Aorta (tissue), 5 donors: ENCODE measurements at places on chromosomes 5 and 9. TPM values are rescaled to one million over a fixed set of nuclear protein-coding genes. Genes with fewer than 3 reads are reported as not detected.

GRCh38 chr5:5017827-5018577, 122.1 kb upstream of the ADAMTS16 start:
- no peak for DNase-seq
- no peak overlapping the region for H3K27ac ChIP-seq
- H3K4me1 ChIP-seq: no peaks in the 10 kb centered on the region
- H3K27me3 ChIP-seq: no peaks in the 10 kb centered on the region
- H3K36me3 ChIP-seq: no peaks in the 10 kb centered on the region

GRCh38 chr5:13957032-13957645, 12.7 kb upstream of the DNAH5 start:
- DNase-seq: no peak
- no peak overlapping the region for H3K27ac ChIP-seq
- no peaks in the 10 kb centered on the region for H3K27me3 ChIP-seq

- H3K27ac ChIP-seq: no peak overlapping the region
- H3K36me3 ChIP-seq: no peaks in the 10 kb centered on the region
- no peak for DNase-seq
Observed at GRCh38 chr5:118551716-118552115, 436.6 kb downstream of the DTWD2 start.

DNA sequence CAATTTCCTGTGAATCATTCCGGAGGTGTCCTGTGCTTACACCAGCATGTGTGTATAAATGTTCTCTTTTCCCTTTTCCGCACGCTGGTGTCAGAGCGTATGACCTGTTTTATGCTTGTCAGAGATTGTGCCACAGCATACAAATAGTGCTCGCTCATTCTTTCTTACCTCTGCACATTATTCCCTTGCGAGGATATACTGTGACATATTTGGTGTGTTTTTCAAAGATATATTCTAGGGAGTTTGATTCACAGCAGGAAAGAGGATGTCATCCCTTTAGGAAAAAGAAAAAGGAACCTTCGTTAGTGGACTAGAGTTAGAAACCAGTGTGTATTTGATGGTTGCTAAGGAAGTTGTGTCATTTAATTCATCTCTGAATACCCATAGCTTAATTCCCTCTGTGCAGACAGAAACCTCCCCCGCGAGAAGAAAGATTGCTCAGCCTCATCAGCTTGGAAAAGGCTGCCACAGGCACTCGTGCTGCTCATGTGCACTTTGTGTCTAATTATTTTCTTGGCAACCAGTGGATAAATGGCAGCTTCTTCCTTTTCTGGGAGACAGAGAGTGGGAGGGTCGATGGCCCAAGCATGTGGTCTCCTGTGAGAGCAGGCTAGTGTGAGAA, 14.7 kb upstream of the CCIN start:
- DNase-seq: no peak
- H3K36me3 ChIP-seq: no peaks in the 10 kb centered on the region
- no peaks in the 10 kb centered on the region for H3K27me3 ChIP-seq
- no peaks in the 10 kb centered on the region for H3K4me1 ChIP-seq

- H3K4me1 ChIP-seq: no peaks in the 10 kb centered on the region
- H3K36me3 ChIP-seq: no peaks in the 10 kb centered on the region
- no peak overlapping the region for H3K4me3 ChIP-seq
- no peak overlapping the region for H3K27ac ChIP-seq
- no peaks in the 10 kb centered on the region for H3K27me3 ChIP-seq
Observed at GRCh38 chr5:108232805-108233204, 149.1 kb downstream of the FBXL17 start.

- peaks cover 2% of the 10 kb centered on the region for H3K4me1 ChIP-seq
- peak overlapping the region; percentile 52 for H3K4me3 ChIP-seq
- H3K27me3 ChIP-seq: no peaks in the 10 kb centered on the region
- H3K27ac ChIP-seq: no peak overlapping the region
- DNase-seq: peak; percentile 83
Observed at GRCh38 chr5:141326088-141326854, 4.0 kb upstream of the PCDHGA1 start.

The FGF1 gene
- 24.4 TPM for total RNA-seq

The SFXN1 gene
- total RNA-seq: 26.9 TPM

The CANX gene
- 514 TPM for total RNA-seq

DNA sequence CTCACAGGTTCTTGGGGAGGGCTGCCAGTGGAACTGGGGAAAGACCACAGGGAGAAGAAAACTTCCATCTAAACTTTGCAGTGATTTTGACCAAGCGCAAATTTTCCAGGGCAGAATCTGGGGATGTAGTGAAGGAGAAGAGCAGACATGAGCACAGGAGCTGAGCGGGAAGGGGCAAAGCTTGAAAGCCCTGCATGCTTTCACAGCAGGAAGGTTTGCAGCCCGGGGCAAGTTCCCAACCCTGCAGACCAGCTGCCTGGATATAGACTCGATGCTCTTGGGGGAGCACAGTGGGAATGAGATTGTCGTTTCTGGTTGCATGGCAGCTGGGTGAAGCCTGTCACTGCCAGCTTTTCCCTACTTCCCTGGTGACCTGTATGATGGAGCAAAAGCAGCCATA, 276.8 kb upstream of the RORB start:
- no peaks in the 10 kb centered on the region for H3K4me1 ChIP-seq
- H3K36me3 ChIP-seq: no peaks in the 10 kb centered on the region
- H3K4me3 ChIP-seq: no peak overlapping the region

GRCh38 chr9:86242071-86242470, 17.4 kb downstream of the C9orf153 start:
- no peak overlapping the region for H3K27ac ChIP-seq
- no peaks in the 10 kb centered on the region for H3K27me3 ChIP-seq
- no peak for DNase-seq
- H3K4me1 ChIP-seq: no peaks in the 10 kb centered on the region

GRCh38 chr5:108409786-108410185, 27.9 kb upstream of the FBXL17 start:
- H3K27me3 ChIP-seq: no peaks in the 10 kb centered on the region
- no peaks in the 10 kb centered on the region for H3K4me1 ChIP-seq
- H3K36me3 ChIP-seq: no peaks in the 10 kb centered on the region
- no peak overlapping the region for H3K27ac ChIP-seq

- no peak overlapping the region for H3K27ac ChIP-seq
- no peaks in the 10 kb centered on the region for H3K36me3 ChIP-seq
- no peak overlapping the region for H3K4me3 ChIP-seq
Observed at GRCh38 chr5:7000310-7000709, 287.1 kb downstream of the TENT4A start.

- no peak overlapping the region for H3K27ac ChIP-seq
- DNase-seq: no peak
- H3K36me3 ChIP-seq: no peaks in the 10 kb centered on the region
- H3K4me3 ChIP-seq: no peak overlapping the region
- H3K4me1 ChIP-seq: no peaks in the 10 kb centered on the region
- H3K27me3 ChIP-seq: no peaks in the 10 kb centered on the region
Observed at GRCh38 chr5:82050955-82051354, 79.1 kb downstream of the ATG10 start.

DNA sequence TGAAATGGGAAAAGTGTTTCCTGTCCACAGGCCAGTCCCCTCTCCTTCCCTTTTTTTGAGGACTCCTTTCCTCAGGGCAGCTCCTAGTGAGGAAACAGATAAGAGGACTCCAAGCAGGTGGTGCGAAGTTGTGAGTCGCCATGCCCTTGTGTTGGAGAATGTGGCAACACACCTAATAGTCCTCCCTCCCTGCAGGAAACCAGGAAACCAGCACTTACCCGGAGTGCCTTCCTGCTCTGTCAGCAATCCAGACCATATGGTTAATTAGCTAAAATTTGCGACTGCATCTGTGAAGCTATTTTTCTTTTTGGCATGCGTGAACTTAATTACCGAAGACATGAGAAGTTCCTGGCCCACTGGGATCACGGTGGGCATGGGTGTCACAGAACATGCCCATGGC, 69.9 kb downstream of the TRIM32 start:
- DNase-seq: no peak
- H3K36me3 ChIP-seq: no peaks in the 10 kb centered on the region
- H3K27me3 ChIP-seq: no peaks in the 10 kb centered on the region

The SPATA9 gene
- total RNA-seq: 0.45 TPM

- no peak overlapping the region for H3K27ac ChIP-seq
- no peak for DNase-seq
- no peaks in the 10 kb centered on the region for H3K4me1 ChIP-seq
- no peaks in the 10 kb centered on the region for H3K27me3 ChIP-seq
- peaks cover 1% of the 10 kb centered on the region for H3K36me3 ChIP-seq
Observed at GRCh38 chr9:129101279-129101678, 9.3 kb downstream of the CRAT start.

The TRIP13 gene
- 0.84 TPM for total RNA-seq

DNA sequence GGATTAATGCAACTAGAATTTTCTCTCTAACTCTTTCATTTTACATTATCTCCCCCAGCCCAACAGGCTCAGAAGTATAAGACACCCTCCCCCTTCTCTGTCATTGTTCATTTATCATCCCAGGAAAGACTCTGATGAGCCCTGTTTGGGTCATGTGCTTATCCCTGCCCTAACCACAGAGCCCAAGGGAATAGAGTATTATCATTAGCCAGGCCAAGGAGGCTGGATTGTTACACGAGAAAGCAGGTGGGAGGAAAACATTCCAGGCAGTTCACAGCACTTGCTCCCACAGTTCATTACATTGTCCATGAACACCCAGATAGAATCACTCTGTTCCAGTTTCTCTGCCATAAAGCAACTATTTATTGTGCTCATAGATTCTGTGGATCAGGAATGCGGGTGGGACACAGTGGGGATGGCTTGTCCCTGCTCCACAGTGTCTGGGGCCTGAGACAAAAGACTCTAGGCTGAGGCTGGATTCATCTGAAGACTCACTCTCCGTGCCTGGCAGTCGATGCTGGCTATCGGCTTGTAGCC, 59.5 kb upstream of the TMEM215 start:
- no peak overlapping the region for H3K4me3 ChIP-seq
- no peaks in the 10 kb centered on the region for H3K36me3 ChIP-seq
- H3K27me3 ChIP-seq: no peaks in the 10 kb centered on the region
- no peak for DNase-seq

- no peaks in the 10 kb centered on the region for H3K27me3 ChIP-seq
- no peaks in the 10 kb centered on the region for H3K36me3 ChIP-seq
- no peak overlapping the region for H3K27ac ChIP-seq
- H3K4me1 ChIP-seq: no peaks in the 10 kb centered on the region
- DNase-seq: no peak
- no peak overlapping the region for H3K4me3 ChIP-seq
Observed at GRCh38 chr5:145198525-145199260, 636.4 kb downstream of the PRELID2 start.

- DNase-seq: no peak
- no peaks in the 10 kb centered on the region for H3K36me3 ChIP-seq
- no peak overlapping the region for H3K4me3 ChIP-seq
- H3K27me3 ChIP-seq: no peaks in the 10 kb centered on the region
Observed at GRCh38 chr5:103621548-103621930, 59.0 kb upstream of the NUDT12 start.

- no peaks in the 10 kb centered on the region for H3K4me1 ChIP-seq
- H3K4me3 ChIP-seq: no peak overlapping the region
- no peaks in the 10 kb centered on the region for H3K27me3 ChIP-seq
- H3K36me3 ChIP-seq: no peaks in the 10 kb centered on the region
- H3K27ac ChIP-seq: no peak overlapping the region
- no peak for DNase-seq
Observed at GRCh38 chr5:7991125-7991821, 122.3 kb downstream of the MTRR start.

DNA sequence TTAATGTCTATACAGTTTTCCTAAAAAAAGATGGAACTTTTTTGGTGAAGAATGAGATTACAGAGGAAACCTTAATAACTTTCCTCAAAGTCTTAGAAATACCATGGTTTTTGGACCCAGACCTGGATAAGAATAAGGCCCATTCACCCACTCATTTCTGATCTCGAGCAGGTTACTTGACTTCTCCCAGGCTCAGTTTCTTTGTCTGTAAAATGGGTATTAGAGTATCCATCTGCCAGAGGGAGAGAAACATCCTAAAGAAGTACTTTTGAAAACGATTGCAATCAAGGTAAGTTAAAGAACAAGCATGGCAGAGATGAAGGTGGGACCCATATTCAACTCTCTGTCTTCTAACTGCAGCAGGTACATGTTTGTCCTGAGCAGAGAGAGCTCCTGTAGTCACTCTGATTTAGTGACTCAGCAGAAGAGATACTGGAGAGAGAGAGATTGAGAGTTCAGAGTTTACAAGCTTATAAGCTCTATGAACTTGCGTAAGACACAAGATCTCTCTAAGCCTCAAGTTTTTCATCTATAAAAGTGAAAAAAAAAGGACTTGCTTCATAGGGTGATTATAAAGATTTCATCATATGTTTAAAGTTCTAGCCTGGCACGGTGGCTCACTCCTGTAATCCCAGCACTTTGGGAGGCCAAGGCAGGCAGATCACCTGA, 379.4 kb upstream of the SGCD start:
- no peak for DNase-seq
- no peak overlapping the region for H3K27ac ChIP-seq
- no peaks in the 10 kb centered on the region for H3K27me3 ChIP-seq
- no peaks in the 10 kb centered on the region for H3K36me3 ChIP-seq

The TLR4 gene
- 37.2 TPM for total RNA-seq

DNA sequence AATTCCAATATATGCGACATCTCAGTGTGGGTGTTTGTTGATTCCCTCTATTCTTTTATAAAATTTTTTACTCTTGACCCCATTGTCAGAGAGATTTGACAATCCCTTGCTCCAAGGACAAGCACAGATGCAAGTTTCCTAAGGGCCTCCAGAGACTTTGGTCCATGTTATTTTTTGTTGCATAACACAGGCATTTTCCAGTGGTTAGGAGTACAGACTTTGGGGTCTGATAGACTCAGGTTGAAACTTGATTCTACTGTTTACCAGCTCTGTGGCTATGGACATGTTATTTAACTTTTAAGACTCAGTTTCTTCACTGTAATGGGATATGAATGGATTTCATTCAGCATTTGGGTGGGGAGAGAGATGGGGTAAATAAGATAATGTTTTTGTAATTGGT, 361.3 kb downstream of the ENC1 start:
- H3K27me3 ChIP-seq: no peaks in the 10 kb centered on the region
- no peaks in the 10 kb centered on the region for H3K4me1 ChIP-seq
- H3K27ac ChIP-seq: no peak overlapping the region
- DNase-seq: no peak
- H3K36me3 ChIP-seq: no peaks in the 10 kb centered on the region

GRCh38 chr9:89481538-89481915, 16.4 kb downstream of the SEMA4D start:
- no peaks in the 10 kb centered on the region for H3K27me3 ChIP-seq
- no peaks in the 10 kb centered on the region for H3K36me3 ChIP-seq
- H3K4me1 ChIP-seq: no peaks in the 10 kb centered on the region
- no peak for DNase-seq

The ZNF608 gene
- total RNA-seq: 8.5 TPM

GRCh38 chr5:38167562-38167996, 90.8 kb upstream of the EGFLAM start:
- DNase-seq: no peak
- no peak overlapping the region for H3K4me3 ChIP-seq
- H3K27me3 ChIP-seq: peaks cover 2% of the 10 kb centered on the region
- H3K27ac ChIP-seq: no peak overlapping the region
- H3K4me1 ChIP-seq: no peaks in the 10 kb centered on the region

The PCDHA1 gene
- not detected for total RNA-seq

DNA sequence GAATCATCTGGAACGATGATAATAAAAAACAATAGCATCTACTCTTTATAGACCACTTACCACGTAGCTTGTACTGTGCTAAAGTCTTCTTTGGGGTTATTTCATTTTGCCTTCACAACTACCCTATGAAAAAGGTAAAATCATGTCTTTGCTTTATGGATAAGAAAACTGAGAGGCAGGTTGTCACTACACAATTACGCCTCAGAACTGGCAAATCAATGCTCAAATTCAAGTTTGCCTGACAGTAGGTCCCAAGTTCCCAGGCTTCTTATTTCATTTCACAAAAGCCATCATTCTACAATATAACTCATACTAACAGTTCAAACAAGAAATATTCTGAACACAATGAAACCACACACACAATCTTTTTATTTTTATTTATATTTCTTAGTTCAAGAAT, 258.5 kb downstream of the GABRB2 start:
- H3K27ac ChIP-seq: no peak overlapping the region
- no peaks in the 10 kb centered on the region for H3K27me3 ChIP-seq
- H3K4me1 ChIP-seq: no peaks in the 10 kb centered on the region
- H3K36me3 ChIP-seq: no peaks in the 10 kb centered on the region
- DNase-seq: no peak
- H3K4me3 ChIP-seq: no peak overlapping the region

The FNBP1 gene
- 92.2 TPM for total RNA-seq
